Body of pancreas (tissue), 4 donors: ENCODE measurements at places on chromosomes 3 and 15.

- H3K36me3 ChIP-seq, result no peaks in the 10 kb centered on the region
- no peaks in the 10 kb centered on the region for H3K27me3 ChIP-seq
- no peak overlapping the region for H3K27ac ChIP-seq
- no peak for DNase-seq
- H3K4me3 ChIP-seq, result no peak overlapping the region
Observed at GRCh38 chr3:57737840-57738239, 18.3 kb upstream of the SLMAP start.

GRCh38 chr15:98226578-98226977, 266.1 kb downstream of the ARRDC4 start:
- no peaks in the 10 kb centered on the region for H3K36me3 ChIP-seq
- no peaks in the 10 kb centered on the region for H3K4me1 ChIP-seq
- H3K27me3 ChIP-seq, result no peaks in the 10 kb centered on the region
- H3K27ac ChIP-seq, result no peak overlapping the region
- no peak overlapping the region for H3K4me3 ChIP-seq

- no peaks in the 10 kb centered on the region for H3K36me3 ChIP-seq
- no peaks in the 10 kb centered on the region for H3K4me1 ChIP-seq
- DNase-seq, result no peak
- H3K4me3 ChIP-seq, result no peak overlapping the region
Observed at GRCh38 chr3:18901571-18901970, 246.7 kb upstream of the KCNH8 start.

DNA sequence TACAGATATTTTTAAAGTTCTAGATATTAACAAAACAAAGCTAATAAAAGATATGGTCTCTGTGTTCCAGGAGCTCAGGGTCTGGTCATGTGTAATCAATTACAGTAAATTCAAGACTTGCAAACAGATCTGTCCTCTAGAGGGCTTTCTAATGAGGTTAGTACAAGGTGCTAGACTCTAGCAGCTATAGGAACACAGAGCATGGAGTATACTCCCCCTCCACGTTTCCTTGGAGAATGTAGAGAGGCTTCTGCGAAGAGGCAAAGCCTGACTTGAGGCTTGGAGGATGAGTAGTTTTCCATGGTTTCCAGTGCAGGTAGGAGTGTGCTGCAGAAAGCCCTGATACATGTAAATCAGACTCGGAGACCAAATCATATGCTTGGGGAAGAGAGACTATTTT, 32.7 kb upstream of the DLG1 start:
- DNase-seq, result no peak
- peaks cover 5% of the 10 kb centered on the region for H3K4me1 ChIP-seq
- no peaks in the 10 kb centered on the region for H3K36me3 ChIP-seq
- no peaks in the 10 kb centered on the region for H3K27me3 ChIP-seq
- no peak overlapping the region for H3K4me3 ChIP-seq

DNA sequence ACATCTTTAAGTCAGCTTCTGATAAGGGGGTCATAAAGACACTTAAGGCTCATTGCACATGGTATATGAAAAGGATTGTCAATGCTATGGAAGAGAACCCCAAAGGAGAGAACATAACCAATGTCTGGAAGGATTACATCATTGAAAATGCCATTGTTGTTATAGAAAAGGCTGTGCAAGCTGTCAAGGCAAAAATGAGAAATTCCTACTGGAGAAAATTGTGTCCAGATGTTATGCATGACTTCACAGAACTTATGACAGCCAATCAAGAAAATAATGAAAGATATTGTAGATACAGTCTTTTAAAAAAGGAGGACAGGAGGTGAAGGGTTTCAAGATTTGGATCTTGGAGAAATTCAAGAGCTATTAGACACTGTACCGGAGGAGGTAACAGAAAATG, 96.3 kb upstream of the MBNL1 start:
- H3K4me3 ChIP-seq, result no peak overlapping the region
- no peak for DNase-seq
- H3K27ac ChIP-seq, result no peak overlapping the region
- H3K27me3 ChIP-seq, result no peaks in the 10 kb centered on the region
- no peaks in the 10 kb centered on the region for H3K36me3 ChIP-seq
- no peaks in the 10 kb centered on the region for H3K4me1 ChIP-seq

- no peak overlapping the region for H3K27ac ChIP-seq
- no peaks in the 10 kb centered on the region for H3K27me3 ChIP-seq
Observed at GRCh38 chr3:58004973-58005372, 3.2 kb upstream of the FLNB start.

GRCh38 chr3:105880681-105881290, 12.0 kb upstream of the CBLB start:
- H3K4me1 ChIP-seq, result peaks cover 9% of the 10 kb centered on the region
- no peaks in the 10 kb centered on the region for H3K36me3 ChIP-seq
- H3K27ac ChIP-seq, result no peak overlapping the region
- no peak overlapping the region for H3K4me3 ChIP-seq
- no peak for DNase-seq
